Stimulated activated naive CD8-positive, alpha-beta T cell treated with anti-CD3 and anti-CD28 coated beads, Interleukin-15, amount 100 ng/mL, for 72 hours (primary cell): ENCODE measurements at places on chromosomes 16 and 17.

- DNase-seq = no peak
Observed at GRCh38 chr17:7262935-7263800, 890 bp upstream of the CLDN7 start.

GRCh38 chr17:8173871-8174322 is 2.3 kb downstream of the TMEM107 start:
- DNase-seq = no peak

DNA sequence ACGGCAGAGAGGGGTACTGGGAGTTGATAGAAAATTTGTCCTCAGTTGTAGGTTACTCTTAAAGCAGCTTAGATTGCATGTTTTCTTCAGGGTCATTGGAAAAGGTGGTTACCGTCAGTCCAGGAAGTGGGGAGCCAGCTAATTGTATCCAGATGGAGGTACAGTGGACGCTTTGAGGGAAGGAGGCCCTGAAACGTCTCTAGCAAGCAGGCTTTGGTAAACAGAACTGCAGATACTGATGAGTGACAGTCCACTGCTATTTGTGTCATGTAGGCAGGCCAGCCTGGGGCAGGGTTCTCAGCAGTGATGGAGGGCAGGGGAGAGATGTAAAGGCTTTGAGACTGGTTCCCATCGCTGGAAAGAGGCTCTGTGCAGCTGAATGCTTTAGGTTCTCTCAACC is 30.2 kb upstream of the ST6GALNAC1 start:
- no peak for DNase-seq

- DNase-seq = no peak
Observed at GRCh38 chr16:4908854-4909401, 28.0 kb downstream of the PPL start.

DNA sequence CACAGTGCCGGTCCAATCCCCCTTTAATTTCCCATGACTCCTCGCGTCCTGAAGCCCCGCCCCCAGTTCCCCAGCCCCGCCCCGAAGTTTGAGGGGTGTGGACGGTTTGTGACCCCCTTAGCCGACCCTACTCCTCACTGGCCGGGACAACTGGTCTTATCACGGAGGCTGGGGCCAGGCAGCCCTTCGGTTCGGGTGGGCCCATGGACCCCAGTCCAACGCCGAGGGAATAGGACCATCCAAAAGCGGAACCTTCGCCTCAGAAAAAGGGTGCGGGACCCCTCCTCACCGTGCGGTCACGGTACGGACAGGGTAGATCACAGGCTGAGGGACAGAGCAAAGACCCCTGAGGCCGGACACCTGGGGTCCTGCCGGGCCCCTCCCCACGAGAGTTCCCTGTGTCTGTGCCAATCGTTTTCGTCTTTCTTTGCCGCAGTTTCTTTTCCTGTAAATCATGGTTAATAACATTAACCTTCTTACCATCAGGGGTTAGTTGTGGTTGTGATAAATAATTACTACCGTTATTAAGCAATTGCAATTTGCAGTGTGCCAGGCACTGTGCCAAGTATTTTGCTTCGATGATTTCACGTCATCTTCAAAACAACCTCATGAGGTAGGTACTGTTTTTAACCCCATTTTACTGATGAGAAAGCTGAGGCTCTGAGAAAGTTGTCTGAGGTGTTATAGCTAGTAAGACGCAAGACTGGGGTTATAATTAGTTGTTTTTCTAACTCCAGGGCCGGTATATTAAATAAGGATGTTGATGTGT is 543 bp downstream of the TMUB2 start:
- no peak for DNase-seq

DNA sequence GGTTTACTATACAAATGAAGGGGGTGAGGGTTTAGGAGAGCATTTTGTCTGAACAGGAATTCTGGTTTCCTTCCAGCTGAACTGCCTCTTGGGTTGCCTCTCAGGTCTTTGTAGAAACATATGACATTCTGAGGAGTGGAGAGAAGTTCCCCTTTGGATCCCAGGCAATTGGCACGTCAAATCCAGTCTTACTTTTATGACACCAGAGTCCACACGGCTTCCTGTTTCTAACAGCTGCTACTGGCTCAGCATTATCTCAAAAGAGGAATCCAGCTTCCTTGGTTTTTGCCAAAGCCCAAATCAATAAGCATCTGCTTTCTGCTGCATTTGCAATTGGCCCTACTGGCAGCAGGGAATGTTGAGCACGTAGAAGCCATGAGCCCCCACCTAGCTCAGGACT is 97.6 kb upstream of the FAM20A start:
- DNase-seq = no peak

- no peak for DNase-seq
Observed at GRCh38 chr17:76521262-76521661, 16.2 kb downstream of the CYGB start.
